ENCODE measurements at places on chromosomes 3 and 15. TPM values are rescaled to one million over a fixed set of nuclear protein-coding genes. Genes with fewer than 3 reads are reported as not detected.

GRCh38 chr3:41236228-41236627 lies 36.9 kb downstream of the CTNNB1 start:
- DNase-seq = no peak

- no peak for DNase-seq
Observed at GRCh38 chr3:182855076-182855475, 61.8 kb downstream of the ATP11B start.

- DNase-seq = peak; percentile 33
Observed at GRCh38 chr15:75107908-75108838, 84.8 kb downstream of the PPCDC start.

C2CD4A gene
- 0.22 TPM for total RNA-seq

DNA sequence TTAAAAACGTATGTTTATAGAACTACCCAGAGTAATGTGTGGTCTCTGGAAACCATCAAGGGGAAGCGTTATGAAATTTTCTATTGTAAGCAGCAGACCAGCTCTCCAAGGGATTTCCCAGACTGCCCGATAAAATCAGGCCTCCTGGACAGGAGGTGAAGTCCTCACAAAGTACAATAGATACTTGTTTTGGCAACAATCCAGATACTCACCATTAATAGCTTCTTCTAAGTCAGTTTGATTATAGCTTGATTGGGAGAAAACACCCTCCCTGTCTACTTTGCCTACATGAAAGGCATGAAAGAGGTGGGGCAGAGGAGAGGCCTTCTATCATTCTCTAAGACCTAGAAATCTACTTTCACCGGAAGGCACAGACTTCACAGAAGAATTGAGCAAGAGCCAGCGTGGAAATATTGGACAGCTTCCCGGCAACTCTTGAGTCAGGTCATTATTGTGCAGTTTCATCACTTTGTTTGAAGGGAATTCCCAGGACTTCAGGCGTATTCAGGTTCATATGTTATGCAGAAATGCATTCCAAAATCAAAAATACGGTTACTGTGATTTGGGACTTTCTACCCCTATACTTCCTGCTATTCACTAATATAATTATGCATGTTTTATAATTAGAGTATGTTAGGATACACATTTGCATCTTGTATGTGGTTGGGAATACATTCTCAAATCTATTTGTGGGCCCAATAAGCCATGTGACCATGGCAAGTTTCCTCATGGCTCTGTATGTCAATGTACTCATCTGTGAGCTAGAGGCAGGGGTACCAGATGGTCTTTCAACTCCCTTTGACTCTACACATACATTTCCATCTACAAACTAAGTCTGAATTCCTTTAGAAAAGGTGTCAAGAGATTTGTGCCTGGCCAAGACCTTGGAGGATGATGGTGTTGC lies 103.5 kb downstream of the CD47 start:
- DNase-seq = peak; percentile 81
